Activated B cell treated with CpG ODN at 0.5 μM for 24 hours (primary cell): ENCODE measurements at places on chromosomes 16 and 17. TPM values are rescaled to one million over a fixed set of nuclear protein-coding genes. Genes with fewer than 3 reads are reported as not detected.

DNA sequence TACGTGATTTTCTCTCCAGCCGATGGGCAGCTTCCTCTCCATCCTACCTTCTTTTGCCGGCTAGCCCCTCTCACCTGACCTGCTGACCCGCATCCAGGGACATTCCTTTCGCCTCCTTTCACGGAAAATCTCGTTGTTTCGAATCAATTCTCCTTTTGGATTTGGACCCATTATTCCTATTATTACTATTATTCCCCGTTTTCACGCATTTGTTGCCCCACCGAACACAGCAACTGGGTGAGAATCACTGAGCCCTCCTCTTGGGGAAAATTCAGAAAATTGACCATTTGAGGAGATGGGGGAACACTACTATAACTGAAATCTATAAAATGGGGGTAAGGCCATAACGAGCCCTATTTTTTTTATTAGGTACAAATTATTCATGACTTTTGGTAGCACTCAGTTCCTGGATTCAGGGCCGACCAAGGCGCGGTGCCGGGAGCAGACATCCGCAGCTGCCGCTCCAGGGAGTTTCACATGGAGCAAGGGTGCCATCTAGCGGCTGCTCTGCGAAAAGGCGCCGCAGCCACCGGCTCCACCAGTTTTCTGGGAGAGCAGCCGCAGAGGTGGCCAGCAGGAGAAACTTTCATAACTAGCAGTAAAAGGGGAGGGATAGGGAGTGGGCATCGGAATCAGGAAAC lies 3.3 kb upstream of the HOXB8 start:
- peak overlapping the region; percentile 9 for H3K27ac ChIP-seq
- no peak overlapping the region for H3K4me3 ChIP-seq
- H3K27me3 ChIP-seq: peaks cover 78% of the 10 kb centered on the region
- H3K4me1 ChIP-seq: peaks cover 26% of the 10 kb centered on the region
- no peaks in the 10 kb centered on the region for H3K36me3 ChIP-seq
- peak; percentile 77 for DNase-seq

DNA sequence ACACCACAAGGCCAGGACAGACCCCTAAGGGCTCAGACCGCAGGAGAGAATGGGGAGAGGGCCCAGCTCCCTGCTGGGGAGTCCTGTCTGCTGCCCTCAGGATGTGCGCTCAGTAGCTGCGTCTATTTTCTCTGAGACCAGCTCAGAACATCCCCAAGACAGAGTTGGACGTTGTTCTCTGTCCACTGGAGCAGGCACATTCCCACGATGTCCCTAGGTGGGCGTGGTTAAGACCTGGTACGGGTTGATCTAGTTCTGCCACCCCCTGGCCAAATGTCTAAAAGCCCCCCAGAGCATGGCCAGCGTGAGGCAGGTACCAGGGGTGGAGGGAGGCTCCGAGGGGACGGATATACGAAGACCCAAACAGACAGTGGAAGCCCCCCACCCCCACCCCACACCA lies 842 bp upstream of the CALB2 start:
- H3K27me3 ChIP-seq: peaks cover 26% of the 10 kb centered on the region
- H3K27ac ChIP-seq: no peak overlapping the region
- H3K36me3 ChIP-seq: no peaks in the 10 kb centered on the region
- DNase-seq: no peak
- no peak overlapping the region for H3K4me3 ChIP-seq
- H3K4me1 ChIP-seq: peaks cover 3% of the 10 kb centered on the region

DNA sequence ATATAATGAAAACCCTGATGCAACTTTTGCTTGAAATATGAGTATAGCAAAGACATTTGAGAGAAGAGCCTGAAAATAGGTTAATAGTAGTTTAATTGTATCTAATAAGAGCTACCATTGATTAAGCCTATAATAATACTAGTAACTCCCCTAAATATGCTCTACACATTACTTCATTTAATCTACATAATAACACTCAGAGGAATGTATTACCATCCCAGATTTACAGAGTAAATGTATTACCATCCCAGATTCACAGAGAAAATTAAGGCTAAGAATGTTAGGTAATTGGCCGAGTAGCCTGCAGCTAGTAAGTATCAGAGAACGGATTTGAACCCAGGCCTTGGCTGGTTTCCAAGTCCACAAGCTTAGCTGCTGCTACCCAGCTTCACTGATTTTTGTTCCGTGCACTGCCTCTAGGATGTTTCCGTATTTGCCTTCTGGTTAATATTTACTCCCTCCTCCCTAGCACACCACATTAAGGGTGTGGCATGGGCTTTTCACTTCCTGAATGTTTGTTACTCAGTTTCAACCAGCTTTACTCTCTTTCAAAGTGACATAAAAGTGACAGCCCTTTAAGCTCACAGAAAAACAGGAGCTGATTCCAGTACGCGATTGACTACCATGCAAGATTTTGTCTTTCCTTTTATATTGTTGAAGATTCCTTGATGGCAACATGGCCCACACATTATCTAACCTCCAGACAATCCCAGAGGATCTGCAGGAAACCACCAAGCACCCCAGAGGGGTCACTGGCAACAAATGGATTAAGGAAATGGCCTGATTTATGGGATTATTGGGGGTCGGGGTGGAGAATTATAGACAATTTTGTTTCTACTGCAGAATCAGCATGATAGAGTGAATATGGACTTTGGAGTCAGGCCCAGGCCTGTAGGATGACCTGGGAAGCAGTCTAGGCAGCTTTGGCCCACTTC lies 26.7 kb upstream of the TOX3 start:
- no peaks in the 10 kb centered on the region for H3K27me3 ChIP-seq
- DNase-seq: no peak
- H3K4me1 ChIP-seq: no peaks in the 10 kb centered on the region
- H3K36me3 ChIP-seq: no peaks in the 10 kb centered on the region
- H3K27ac ChIP-seq: no peak overlapping the region

Gene IL21R
- 144 and 167 TPM in 2 replicates for total RNA-seq

Gene BCAR1
- total RNA-seq: not detected in 2 replicates

DNA sequence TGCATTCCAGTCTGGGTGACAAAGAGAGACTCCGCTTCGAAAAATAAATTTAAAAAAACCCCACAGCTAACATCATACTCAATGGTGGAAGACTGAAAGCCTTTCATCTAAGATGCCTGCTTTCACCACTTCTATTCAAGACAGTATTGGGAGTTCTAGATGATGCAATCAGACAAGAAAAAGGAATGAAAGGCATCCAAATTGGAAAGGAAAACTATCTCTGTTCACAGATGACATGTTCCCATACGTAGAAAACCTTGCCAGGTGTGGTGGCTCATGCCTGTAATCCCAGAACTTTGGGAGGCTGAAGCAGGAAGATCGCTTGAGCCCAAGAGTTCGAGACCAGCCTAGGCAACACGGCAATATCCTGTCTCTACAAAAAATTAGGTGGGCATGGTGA lies 31.1 kb downstream of the RANBP10 start:
- H3K36me3 ChIP-seq: peaks cover 32% of the 10 kb centered on the region
- no peak for DNase-seq
- peaks cover 11% of the 10 kb centered on the region for H3K4me1 ChIP-seq
- no peak overlapping the region for H3K27ac ChIP-seq

Gene SLC38A8
- not detected in 2 replicates for total RNA-seq
